Caco-2 (cell line): ENCODE measurements at places on chromosomes 6 and 20.
A peak's percentile ranks its signal among the peaks of the same experiment; 100 is the strongest.

GRCh38 chr6:99712519-99712918 is 105.9 kb downstream of the PRDM13 start:
- H3K27ac ChIP-seq: no peak overlapping the region
- no peaks in the 10 kb centered on the region for H3K27me3 ChIP-seq
- no peaks in the 10 kb centered on the region for H3K4me1 ChIP-seq
- no peak for DNase-seq
- no peak overlapping the region for H3K4me3 ChIP-seq
- H3K36me3 ChIP-seq: no peaks in the 10 kb centered on the region

GRCh38 chr6:36727505-36728021 is 29.9 kb downstream of the RAB44 start:
- H3K27ac ChIP-seq: no peak overlapping the region
- no peak overlapping the region for H3K4me3 ChIP-seq
- H3K4me1 ChIP-seq: no peaks in the 10 kb centered on the region

- no peak for DNase-seq
- H3K4me1 ChIP-seq: no peaks in the 10 kb centered on the region
- no peak overlapping the region for H3K27ac ChIP-seq
- no peaks in the 10 kb centered on the region for H3K27me3 ChIP-seq
- no peak overlapping the region for H3K4me3 ChIP-seq
Observed at GRCh38 chr6:160430751-160431150, 82.6 kb downstream of the SLC22A3 start.

GRCh38 chr20:43534791-43535350 is 24.0 kb upstream of the SGK2 start:
- H3K4me1 ChIP-seq: peaks cover 13% of the 10 kb centered on the region; the same call in 1 of the 2 replicates
- no peaks in the 10 kb centered on the region for H3K27me3 ChIP-seq
- DNase-seq: peak; percentile 41
- H3K4me3 ChIP-seq: no peak overlapping the region
- H3K27ac ChIP-seq: no peak overlapping the region

DNA sequence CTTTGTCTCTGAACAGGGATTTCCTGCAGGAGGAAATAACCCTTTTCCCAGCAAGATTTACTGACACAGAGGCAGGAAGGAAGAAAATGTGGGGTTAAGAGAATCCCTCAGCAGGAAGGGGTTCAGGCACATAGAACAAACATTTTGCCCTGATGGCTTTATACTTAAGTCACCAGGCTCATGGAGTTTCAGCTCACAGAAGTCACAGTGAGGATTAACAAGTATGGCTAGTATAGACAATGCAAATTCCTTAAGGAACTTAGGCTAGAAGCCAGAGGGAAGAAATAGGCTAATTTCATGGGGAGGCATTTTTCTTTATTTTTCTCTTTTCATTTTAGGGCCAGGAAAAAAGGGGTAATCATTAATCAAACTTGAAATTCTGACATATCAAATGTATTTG is 50.2 kb downstream of the MCHR2 start:
- no peak for DNase-seq
- H3K36me3 ChIP-seq: no peaks in the 10 kb centered on the region
- no peaks in the 10 kb centered on the region for H3K4me1 ChIP-seq
- H3K4me3 ChIP-seq: no peak overlapping the region
- no peaks in the 10 kb centered on the region for H3K27me3 ChIP-seq

DNA sequence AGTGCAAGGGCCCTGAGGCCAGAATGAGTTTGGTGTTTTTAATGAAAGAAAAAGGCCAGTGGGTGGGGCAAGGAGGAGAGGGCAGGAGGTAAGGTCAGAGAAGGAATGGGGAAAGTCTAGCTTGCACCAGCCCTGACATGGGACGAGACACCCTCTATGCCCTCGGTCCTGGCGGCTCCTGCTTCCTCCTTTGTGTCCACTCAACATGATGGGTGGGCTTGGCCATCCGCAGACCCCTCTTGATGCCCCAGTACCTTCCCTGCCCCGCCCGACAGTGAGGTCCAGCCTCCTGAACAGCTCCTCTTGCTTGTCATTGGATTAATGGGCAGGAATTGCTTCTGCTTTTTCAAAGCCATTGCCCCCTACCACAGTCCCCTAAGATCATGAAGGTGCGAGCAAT is 33.6 kb upstream of the ANGPT4 start:
- peaks cover 12% of the 10 kb centered on the region for H3K4me1 ChIP-seq
- no peaks in the 10 kb centered on the region for H3K36me3 ChIP-seq
- no peak overlapping the region for H3K4me3 ChIP-seq

- H3K4me3 ChIP-seq: no peak overlapping the region
- H3K36me3 ChIP-seq: no peaks in the 10 kb centered on the region
- no peaks in the 10 kb centered on the region for H3K4me1 ChIP-seq
- no peaks in the 10 kb centered on the region for H3K27me3 ChIP-seq
- no peak for DNase-seq
Observed at GRCh38 chr6:38322138-38322537, 317.6 kb downstream of the BTBD9 start.

DNA sequence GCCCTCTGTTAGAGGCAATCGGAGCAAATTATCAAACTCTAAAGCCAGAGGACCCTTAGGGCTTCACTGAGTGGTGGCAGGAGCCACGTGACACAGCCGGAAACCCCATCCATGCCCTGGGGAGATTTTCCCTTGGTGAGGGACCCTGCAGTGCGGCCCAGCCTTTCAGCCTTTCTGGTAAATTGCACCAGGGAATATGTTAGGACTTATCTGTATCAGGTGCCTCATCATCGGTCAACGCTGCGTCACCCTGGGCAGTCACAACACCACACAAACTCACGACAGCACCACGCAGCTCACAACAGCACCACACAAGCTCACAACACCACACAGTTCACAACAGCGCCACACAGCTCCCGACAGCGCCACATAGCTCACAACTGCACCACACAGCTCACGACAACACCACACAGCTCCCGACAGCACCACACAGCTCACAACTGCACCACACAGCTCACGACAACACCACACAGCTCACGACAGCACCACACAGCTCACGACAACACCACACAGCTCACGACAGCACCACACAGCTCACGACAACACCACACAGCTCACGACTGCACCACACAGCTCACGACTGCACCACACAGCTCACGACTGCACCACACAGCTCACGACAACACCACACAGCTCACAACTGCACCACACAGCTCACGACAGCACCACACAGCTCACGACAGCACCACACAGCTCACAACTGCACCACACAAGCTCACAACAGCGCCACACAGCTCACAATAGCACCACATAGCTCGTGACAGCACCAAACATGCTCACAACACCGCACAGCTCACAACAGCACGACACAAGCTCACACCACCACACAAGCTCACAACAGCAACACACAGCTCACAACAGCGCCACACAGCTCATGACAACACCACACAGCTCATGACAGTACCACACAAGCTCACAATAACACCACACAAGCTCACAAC is 199.0 kb downstream of the DLL1 start:
- no peak overlapping the region for H3K4me3 ChIP-seq
- no peaks in the 10 kb centered on the region for H3K36me3 ChIP-seq
- no peak overlapping the region for H3K27ac ChIP-seq
- DNase-seq: no peak

DNA sequence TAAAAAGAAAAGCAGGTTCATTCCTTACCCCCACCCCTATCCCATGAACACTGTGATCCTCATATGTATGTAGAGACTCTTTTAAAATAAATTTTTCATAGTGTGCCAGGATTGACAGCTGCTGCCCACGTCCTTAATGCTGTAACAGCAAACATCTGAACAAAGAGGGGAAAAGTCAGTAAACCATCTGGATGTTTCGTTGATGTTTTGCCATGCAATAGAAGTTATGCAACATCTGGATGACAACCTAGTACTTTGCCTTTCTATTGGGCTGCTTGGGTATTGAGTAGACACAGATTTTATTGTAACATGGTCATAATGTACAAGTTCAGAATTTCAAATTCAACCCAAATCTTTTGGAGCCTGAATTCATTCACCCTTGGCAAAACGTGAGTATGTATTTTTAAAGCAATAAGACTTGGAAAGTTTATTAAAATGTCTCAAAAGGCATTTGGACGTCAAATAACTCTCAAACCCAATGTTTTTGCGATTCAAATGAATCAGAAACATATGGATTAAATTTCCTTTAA is 500.3 kb downstream of the DHX35 start:
- H3K4me1 ChIP-seq: no peaks in the 10 kb centered on the region
- H3K27ac ChIP-seq: no peak overlapping the region
- no peak overlapping the region for H3K4me3 ChIP-seq
- DNase-seq: no peak

DNA sequence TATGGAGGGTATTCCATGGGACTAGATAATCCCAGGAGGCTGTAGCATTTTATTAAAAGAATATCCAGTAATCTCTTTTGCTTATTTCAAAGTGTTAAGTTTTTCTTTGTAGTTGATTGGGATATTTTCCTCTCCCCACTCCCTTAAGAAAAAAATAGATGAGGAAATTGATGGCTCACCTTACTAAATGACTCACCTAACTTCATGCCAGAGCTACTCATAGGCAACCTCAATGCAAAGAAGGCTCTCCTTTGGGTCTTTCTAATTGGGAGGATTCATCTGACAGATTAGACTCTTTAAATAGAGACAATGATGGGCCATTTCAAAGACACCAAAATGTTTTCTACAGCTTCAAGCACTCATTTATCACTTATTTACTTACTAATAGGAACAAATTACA is 528.5 kb upstream of the BTBD3 start:
- no peaks in the 10 kb centered on the region for H3K4me1 ChIP-seq
- no peak overlapping the region for H3K4me3 ChIP-seq
- no peak overlapping the region for H3K27ac ChIP-seq
- H3K36me3 ChIP-seq: no peaks in the 10 kb centered on the region
- no peaks in the 10 kb centered on the region for H3K27me3 ChIP-seq
- no peak for DNase-seq

DNA sequence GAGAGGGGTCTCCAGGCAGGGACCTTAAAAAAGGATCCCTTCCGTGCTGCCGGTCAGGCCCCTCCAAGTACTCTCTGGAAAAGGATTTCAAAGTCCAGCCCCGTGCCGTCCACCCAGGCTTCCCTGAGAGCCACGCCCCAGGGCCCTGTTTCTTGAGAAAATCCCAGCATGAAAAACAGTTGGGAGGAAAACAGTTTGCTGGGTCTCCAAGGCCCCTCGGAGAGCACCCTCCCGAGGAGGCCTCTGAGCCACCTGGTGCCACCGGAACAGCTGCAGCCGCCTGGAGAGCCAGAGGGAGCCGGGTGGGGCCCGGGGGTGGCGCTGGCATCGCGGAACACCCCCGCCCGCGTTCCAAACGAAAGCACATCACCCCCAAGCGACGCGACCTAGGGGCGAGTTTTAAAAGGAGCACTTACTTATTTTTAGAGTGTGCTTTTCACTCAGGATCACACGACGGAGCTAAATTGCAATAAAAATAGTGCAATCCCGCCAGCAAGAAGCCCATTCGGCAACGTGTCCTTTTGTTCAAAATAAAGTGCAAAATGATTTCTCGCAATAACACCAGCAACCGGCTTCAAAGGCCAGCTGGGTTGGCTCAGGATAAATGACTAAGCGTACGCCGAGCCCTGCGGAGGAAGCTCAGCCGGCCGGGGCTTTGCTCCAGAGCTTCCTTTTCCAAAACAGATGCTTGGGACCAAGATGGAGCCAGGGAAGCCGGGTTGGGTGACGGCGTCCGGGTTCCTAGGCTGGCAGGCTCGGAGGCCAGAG is 64.2 kb downstream of the YTHDF1 start:
- H3K4me3 ChIP-seq: no peak overlapping the region
- H3K4me1 ChIP-seq: peaks cover 7% of the 10 kb centered on the region; the same call in 1 of the 2 replicates
- DNase-seq: no peak
- H3K36me3 ChIP-seq: no peaks in the 10 kb centered on the region
- peaks cover 8% of the 10 kb centered on the region for H3K27me3 ChIP-seq

DNA sequence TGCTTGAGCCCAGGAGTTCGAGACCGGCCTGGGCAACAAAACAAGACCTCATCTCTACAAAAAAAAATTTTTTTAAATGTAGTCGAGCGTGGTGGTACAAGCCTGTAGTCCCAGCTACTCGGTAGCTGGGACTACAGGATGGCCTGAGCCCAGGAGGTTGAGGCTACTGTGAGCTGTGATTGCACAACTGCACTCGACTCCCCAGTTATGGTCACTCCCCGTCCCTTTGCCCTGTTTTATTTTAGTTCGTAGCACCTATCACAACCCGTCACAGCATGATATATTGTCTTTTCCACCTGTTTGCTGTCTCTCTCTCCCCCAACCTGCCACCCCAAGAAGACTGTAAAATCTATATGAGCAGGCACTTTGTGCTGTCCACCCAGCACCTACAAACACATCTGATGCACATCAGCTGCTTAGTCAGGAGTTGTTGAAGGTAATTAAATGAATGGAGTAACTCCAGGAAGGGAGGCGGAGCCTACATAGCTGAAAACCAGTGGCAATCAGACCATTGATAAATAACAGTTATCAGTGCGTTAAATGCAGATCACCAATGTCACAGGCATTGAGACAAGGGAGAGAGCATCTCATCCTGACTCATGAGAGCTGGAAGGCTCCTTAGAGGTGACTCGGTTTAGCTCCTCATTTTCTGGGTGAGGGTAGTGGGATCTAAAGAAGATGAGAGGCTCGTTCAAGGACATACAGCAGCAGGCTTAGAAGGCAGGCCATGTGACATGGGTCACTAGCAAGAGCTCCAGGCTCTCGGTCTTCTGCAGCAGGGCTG is 14.4 kb upstream of the XRN2 start:
- H3K4me3 ChIP-seq: no peak overlapping the region
- no peaks in the 10 kb centered on the region for H3K36me3 ChIP-seq
- no peak for DNase-seq
- no peaks in the 10 kb centered on the region for H3K27me3 ChIP-seq
- no peak overlapping the region for H3K27ac ChIP-seq

GRCh38 chr6:23176471-23176870 is 607.1 kb downstream of the HDGFL1 start:
- no peak overlapping the region for H3K4me3 ChIP-seq
- no peaks in the 10 kb centered on the region for H3K4me1 ChIP-seq
- H3K36me3 ChIP-seq: no peaks in the 10 kb centered on the region
- DNase-seq: no peak

GRCh38 chr20:60050193-60050947 is 92.1 kb downstream of the CDH26 start:
- H3K36me3 ChIP-seq: no peaks in the 10 kb centered on the region
- H3K27ac ChIP-seq: no peak overlapping the region
- peak; percentile 86 for DNase-seq
- H3K4me3 ChIP-seq: no peak overlapping the region

GRCh38 chr6:141403103-141403502 is 729.6 kb upstream of the GJE1 start:
- no peak for DNase-seq
- H3K27me3 ChIP-seq: no peaks in the 10 kb centered on the region
- H3K36me3 ChIP-seq: no peaks in the 10 kb centered on the region
- no peak overlapping the region for H3K27ac ChIP-seq
- no peak overlapping the region for H3K4me3 ChIP-seq

DNA sequence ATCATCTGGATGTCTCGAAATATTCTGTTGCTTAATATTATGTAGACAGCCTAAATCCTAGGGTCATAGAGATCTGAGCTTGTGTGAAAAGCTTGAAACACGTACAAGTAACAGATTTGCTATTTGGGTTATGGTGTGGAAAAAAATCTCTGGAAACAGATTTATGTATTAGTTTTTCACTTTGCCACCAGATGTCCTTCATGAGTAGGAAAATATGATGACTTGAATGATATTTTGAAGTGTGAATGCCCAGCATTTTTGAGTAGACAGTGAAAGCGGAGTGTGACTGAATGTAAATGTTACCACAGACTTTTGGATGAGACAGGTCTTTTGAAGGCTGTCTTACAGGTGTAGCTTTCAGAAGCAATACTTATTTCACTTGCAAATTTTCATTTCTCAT is 4.2 kb upstream of the BMP6 start:
- H3K27me3 ChIP-seq: no peaks in the 10 kb centered on the region; the same call in 1 of the 2 replicates
- no peaks in the 10 kb centered on the region for H3K36me3 ChIP-seq
- peak; percentile 21 for DNase-seq
- peaks cover 5% of the 10 kb centered on the region; the same call in 1 of the 2 replicates for H3K4me1 ChIP-seq
- no peak overlapping the region for H3K4me3 ChIP-seq
- H3K27ac ChIP-seq: no peak overlapping the region
